Activated naive CD8-positive, alpha-beta T cell treated with anti-CD3 and anti-CD28 coated beads, Interleukin-2, amount 10 ng/mL, durations not matched to agents 7 days and 5 days (primary cell): ENCODE measurements at places on chromosomes 1 and 21.

- H3K4me3 ChIP-seq: no peak overlapping the region
- DNase-seq: no peak
- H3K4me1 ChIP-seq: no peaks in the 10 kb centered on the region
- H3K27me3 ChIP-seq: no peaks in the 10 kb centered on the region
- no peaks in the 10 kb centered on the region for H3K36me3 ChIP-seq
- no peak overlapping the region for H3K27ac ChIP-seq
Measured at GRCh38 chr1:189151361-189151760, 1326.3 kb downstream of the BRINP3 start.

- H3K4me3 ChIP-seq: peak overlapping the region; percentile 51
- peaks cover 5% of the 10 kb centered on the region for H3K27me3 ChIP-seq
- no peak overlapping the region for H3K27ac ChIP-seq
- peaks cover 49% of the 10 kb centered on the region for H3K4me1 ChIP-seq
- no peak for DNase-seq
Measured at GRCh38 chr1:227767401-227768124, 32.3 kb downstream of the SNAP47 start.

GRCh38 chr1:109978761-109979488 lies 5.6 kb upstream of the AHCYL1 start:
- H3K4me3 ChIP-seq: no peak overlapping the region
- H3K36me3 ChIP-seq: no peaks in the 10 kb centered on the region
- H3K27ac ChIP-seq: no peak overlapping the region
- peaks cover 2% of the 10 kb centered on the region for H3K4me1 ChIP-seq
- DNase-seq: no peak
- peaks cover 9% of the 10 kb centered on the region for H3K27me3 ChIP-seq

GRCh38 chr1:86788300-86789206 lies 84.2 kb downstream of the SH3GLB1 start:
- DNase-seq: no peak
- H3K4me3 ChIP-seq: no peak overlapping the region
- H3K4me1 ChIP-seq: peaks cover 2% of the 10 kb centered on the region
- peaks cover 4% of the 10 kb centered on the region for H3K27me3 ChIP-seq
- no peak overlapping the region for H3K27ac ChIP-seq
- no peaks in the 10 kb centered on the region for H3K36me3 ChIP-seq

- H3K4me3 ChIP-seq: no peak overlapping the region
- peaks cover 3% of the 10 kb centered on the region for H3K4me1 ChIP-seq
- no peak for DNase-seq
- no peak overlapping the region for H3K27ac ChIP-seq
- H3K27me3 ChIP-seq: peaks cover under 1% of the 10 kb centered on the region
Measured at GRCh38 chr1:56375326-56375804, 204.0 kb downstream of the PLPP3 start.

DNA sequence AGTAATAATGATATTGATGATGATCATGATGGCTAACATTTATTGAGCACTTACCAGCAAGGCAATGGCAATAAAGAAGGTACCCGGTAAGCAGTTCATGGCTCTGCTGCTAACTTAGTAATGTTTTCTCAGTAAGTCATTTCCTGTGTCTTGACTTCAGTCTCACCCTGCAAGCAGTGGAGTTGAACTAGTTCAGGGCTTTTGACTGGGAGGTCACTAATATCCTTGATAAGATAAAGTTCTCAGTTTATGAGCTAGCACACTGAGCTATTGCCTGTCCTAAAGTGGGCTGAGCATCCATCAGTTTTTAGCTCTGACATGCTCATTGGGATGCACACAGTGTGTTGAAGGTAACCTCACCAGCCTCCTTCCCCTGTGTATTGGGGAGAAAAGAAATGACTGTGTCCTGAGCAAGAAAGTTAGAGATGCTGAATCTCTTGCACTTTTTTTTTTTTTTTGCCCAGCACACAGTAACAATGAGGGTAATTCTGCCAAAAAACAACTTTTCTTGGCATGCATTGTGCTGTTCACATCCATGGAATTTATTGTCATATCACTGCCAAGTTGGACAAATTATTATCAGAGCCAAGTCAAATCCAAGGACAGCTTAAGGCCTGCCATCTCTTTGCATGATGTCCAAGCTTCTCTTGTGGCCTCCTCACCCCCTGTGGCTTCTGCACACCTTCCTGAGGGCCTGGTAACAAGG lies 55.5 kb upstream of the GADD45A start:
- no peaks in the 10 kb centered on the region for H3K27me3 ChIP-seq
- no peaks in the 10 kb centered on the region for H3K36me3 ChIP-seq
- no peak overlapping the region for H3K4me3 ChIP-seq
- DNase-seq: no peak
- no peak overlapping the region for H3K27ac ChIP-seq

DNA sequence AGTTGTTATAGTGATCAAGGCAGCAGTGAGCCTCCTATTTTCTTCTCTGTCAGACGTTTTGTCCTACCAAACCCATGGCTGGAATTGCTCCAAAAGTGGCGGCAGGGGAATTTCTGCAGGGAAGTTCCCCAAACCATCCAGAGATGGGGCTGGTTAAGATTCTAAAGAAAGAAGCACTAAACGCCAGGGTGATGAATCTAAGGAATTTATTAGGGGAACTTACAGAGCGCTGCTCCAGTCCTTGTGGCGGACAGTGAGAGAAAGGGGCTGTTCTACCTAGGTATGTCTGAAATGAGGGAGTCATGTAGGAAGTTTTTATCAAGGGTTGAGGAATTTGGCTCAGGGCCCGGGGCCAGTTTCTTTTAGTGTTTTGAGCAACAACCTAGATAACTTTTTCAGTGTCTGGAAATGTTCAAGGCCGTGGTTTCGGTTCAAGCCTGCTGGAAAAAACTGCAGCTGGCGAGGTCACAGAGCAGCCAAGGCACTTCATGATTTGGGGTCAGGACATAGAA lies 222.4 kb upstream of the B3GALT2 start:
- no peaks in the 10 kb centered on the region for H3K27me3 ChIP-seq
- H3K4me3 ChIP-seq: no peak overlapping the region
- DNase-seq: no peak
- no peak overlapping the region for H3K27ac ChIP-seq
- H3K4me1 ChIP-seq: peaks cover 27% of the 10 kb centered on the region

- H3K36me3 ChIP-seq: no peaks in the 10 kb centered on the region
- no peaks in the 10 kb centered on the region for H3K4me1 ChIP-seq
- no peaks in the 10 kb centered on the region for H3K27me3 ChIP-seq
- H3K4me3 ChIP-seq: no peak overlapping the region
- no peak overlapping the region for H3K27ac ChIP-seq
Measured at GRCh38 chr1:176938375-176938774, 226.1 kb downstream of the ASTN1 start.

GRCh38 chr1:213423041-213423440 lies 372.0 kb downstream of the RPS6KC1 start:
- no peak overlapping the region for H3K27ac ChIP-seq
- DNase-seq: no peak
- H3K4me1 ChIP-seq: no peaks in the 10 kb centered on the region
- H3K36me3 ChIP-seq: no peaks in the 10 kb centered on the region
- no peak overlapping the region for H3K4me3 ChIP-seq
- no peaks in the 10 kb centered on the region for H3K27me3 ChIP-seq

- peaks cover 2% of the 10 kb centered on the region for H3K4me1 ChIP-seq
- no peak for DNase-seq
- H3K27me3 ChIP-seq: no peaks in the 10 kb centered on the region
- H3K4me3 ChIP-seq: no peak overlapping the region
- no peak overlapping the region for H3K27ac ChIP-seq
Measured at GRCh38 chr1:3727042-3727824, 25.0 kb upstream of the CCDC27 start.

GRCh38 chr1:178953034-178953433 lies 72.7 kb upstream of the FAM20B start:
- no peak overlapping the region for H3K27ac ChIP-seq
- no peaks in the 10 kb centered on the region for H3K36me3 ChIP-seq
- DNase-seq: no peak
- H3K4me1 ChIP-seq: no peaks in the 10 kb centered on the region
- peaks cover 3% of the 10 kb centered on the region for H3K27me3 ChIP-seq

- no peaks in the 10 kb centered on the region for H3K4me1 ChIP-seq
- no peaks in the 10 kb centered on the region for H3K36me3 ChIP-seq
- no peak overlapping the region for H3K27ac ChIP-seq
- DNase-seq: no peak
- H3K27me3 ChIP-seq: no peaks in the 10 kb centered on the region
- H3K4me3 ChIP-seq: no peak overlapping the region
Measured at GRCh38 chr1:228281631-228282328, 73.9 kb downstream of the OBSCN start.

GRCh38 chr1:156667968-156668709 lies 9.1 kb downstream of the NES start:
- DNase-seq: no peak
- no peak overlapping the region for H3K27ac ChIP-seq
- no peak overlapping the region for H3K4me3 ChIP-seq
- no peaks in the 10 kb centered on the region for H3K36me3 ChIP-seq
- H3K4me1 ChIP-seq: peaks cover 6% of the 10 kb centered on the region

DNA sequence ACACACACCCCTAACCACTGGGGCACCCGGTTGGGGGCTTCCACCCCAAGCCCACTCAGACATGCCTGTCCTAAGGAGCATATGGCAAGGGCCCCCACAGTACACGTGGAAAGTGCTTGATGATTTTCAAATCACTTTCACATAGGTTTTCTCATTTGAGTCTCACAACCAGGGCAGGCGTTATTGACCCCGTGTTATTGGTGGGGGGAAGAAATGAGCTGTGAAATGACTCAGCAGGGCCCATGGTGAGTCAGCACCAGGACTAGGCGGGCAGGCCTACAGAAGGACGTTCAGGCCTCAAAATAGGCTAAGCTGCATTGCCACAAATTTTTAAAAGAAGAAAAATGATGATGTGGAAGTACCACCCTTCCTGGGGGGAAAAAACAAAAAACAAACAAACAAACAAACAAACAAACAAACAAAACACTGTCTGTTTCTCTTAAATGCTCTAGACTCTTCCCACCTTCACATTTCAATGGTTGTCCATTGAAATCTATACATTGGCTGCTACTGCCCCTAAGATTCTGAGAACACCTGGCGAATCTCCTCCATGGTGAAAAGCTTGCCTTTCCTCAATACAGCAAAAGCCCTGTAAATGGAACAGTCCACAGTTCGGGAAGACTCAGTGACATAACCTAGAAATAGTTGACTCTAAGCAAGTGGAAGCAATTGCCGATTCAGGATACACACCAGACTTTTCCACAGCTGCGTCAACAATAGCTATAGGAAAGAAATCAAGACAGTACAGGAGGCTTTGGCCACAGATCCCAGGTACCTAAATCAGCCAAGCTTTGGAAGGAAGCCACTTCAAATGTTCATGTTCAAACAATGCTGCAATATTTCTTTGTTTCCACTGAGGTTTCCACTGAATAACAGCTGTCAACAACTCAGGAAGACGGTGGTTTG lies 234.7 kb downstream of the TOMM20 start:
- H3K4me3 ChIP-seq: no peak overlapping the region
- peaks cover 41% of the 10 kb centered on the region for H3K4me1 ChIP-seq
- no peaks in the 10 kb centered on the region for H3K27me3 ChIP-seq
- no peak overlapping the region for H3K27ac ChIP-seq
- peaks cover 5% of the 10 kb centered on the region for H3K36me3 ChIP-seq
- DNase-seq: no peak

DNA sequence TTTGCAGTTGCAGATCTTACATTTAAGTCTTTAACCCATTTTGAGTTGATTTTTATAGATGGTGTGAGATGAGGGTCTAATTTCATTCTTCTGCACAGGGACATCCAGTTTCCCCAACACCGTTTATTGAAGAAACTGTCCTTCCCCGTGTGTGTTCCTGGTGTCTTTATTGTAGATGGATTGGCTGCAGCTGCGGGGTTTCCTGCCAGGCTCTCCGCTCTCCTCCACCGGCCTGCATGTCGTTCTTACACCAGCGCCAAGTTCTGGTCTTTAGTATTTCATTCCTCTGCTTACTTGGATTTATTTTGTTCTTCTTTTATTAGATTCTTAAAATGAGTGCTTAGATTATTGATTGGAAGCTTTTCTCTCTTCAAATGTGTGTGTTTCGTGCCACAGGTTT lies 98.9 kb upstream of the COL6A1 start:
- peaks cover 6% of the 10 kb centered on the region for H3K36me3 ChIP-seq
- H3K27me3 ChIP-seq: peaks cover 14% of the 10 kb centered on the region
- H3K4me1 ChIP-seq: peaks cover 17% of the 10 kb centered on the region
- no peak overlapping the region for H3K27ac ChIP-seq

DNA sequence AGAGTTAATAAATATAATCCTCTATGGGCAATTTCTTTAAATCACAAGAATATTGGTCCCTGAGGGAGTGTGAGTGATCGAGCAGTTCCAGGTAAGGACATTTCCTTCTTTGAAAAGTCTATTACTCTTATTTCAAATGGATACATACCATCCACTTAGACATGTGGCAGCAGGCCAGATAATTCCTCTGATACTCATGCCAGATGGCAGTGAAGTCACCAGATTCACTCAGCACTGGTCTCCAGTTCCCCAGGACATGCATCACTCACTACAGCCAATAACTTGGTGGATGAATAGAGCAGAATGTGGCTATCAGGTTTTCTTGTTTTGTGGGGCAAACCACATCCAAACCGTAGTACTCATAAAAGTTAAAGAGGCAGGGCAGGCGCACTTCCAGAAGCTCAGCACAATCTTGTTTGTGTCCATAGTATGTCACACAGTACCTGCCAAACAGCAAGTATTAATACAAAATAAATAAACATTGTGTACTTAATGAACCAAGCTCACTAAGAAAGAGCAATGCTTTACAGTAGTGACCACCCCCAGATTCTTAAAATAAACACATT lies 74.2 kb upstream of the CD53 start:
- DNase-seq: no peak
- H3K27ac ChIP-seq: no peak overlapping the region

DNA sequence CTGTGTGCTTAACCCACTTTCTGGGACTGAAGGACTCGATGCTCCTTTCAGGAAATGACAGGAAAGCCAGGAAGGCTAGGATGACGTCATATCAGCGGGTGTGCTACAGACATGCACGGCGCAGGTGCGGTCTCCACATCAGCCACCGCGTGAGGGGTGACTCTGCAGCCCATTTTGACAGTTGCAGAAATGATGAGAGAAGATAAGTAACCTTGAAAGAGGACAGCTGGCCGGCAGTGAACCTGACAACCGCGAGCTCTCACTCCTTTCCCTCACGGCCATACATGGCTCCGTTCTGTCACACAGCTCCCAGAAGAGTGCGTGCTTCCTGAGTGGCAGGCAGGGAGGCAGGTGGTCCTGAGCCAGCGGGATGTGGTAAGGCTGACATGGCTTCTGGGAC lies 1.7 kb upstream of the KRTAP10-5 start:
- no peak overlapping the region for H3K27ac ChIP-seq
- H3K27me3 ChIP-seq: peaks cover 19% of the 10 kb centered on the region
- no peaks in the 10 kb centered on the region for H3K4me1 ChIP-seq
- no peak overlapping the region for H3K4me3 ChIP-seq
- no peak for DNase-seq
- peaks cover 2% of the 10 kb centered on the region for H3K36me3 ChIP-seq

GRCh38 chr1:93579891-93580290 lies 101.7 kb downstream of the BCAR3 start:
- no peaks in the 10 kb centered on the region for H3K36me3 ChIP-seq
- H3K27me3 ChIP-seq: no peaks in the 10 kb centered on the region
- H3K4me1 ChIP-seq: no peaks in the 10 kb centered on the region
- H3K4me3 ChIP-seq: no peak overlapping the region
- no peak overlapping the region for H3K27ac ChIP-seq
